ENCODE measurements at places on chromosomes 2 and 18.

GRCh38 chr2:39521876-39522517, 84.9 kb upstream of the MAP4K3 start:
- DNase-seq, result no peak

DNA sequence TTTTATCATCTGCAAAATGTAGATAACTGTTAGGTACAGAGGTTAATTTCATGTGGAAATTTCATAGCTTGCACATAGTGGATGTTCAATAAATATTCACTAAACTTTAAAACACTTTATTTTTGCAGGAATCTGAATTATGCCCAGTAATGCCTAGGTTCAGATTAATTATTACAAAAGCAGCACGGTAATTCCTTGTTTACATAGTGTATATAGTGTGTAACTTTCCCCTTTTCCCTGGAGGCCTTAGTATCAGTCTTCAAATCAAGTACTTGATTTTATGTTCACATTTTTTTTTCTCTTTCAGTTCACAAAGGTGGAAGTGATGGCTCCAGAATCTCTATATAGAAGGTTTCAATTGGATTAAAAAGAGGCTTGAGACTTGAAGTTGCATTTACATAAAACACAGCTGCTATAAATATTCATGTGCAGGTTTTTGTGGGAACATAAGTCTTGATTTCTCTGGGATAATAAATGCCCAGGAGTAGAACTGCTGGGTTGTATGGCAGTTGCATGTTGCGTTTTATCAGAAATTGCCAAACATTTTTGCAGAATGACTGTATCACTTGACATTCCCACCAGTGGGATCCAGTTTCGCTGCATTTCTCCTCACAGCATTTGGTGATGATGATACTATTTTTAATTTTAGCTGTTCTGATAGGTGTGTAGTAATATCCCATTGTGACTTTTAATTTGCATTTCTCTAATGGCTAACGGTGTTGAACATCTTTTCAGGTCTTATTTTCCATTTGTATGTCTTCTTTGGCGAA, 27.6 kb upstream of the LGALSL start:
- no peak for DNase-seq

DNA sequence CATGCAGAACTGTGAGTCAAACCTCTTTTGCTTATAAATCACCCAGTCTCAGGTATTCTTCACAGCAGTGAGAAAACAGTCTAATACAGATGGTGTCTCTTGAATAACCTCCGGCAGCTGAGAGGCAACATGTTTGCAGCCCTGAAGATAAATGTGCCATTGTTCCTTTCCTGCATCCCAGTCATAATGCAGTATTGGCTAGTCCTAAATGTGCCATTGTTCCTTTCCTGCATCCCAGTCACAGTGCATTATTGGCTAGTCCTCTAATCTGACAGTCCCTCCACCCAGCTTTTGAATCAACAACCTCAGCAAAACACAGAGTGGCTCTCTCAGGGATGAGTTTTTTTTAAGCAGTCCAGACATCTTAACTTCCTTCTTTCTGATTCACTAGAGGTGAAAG, 550.7 kb downstream of the RIT2 start:
- no peak for DNase-seq

- DNase-seq, result no peak
These were observed 134.8 kb downstream of the GCA start for GRCh38 chr2:162478721-162479129.

DNA sequence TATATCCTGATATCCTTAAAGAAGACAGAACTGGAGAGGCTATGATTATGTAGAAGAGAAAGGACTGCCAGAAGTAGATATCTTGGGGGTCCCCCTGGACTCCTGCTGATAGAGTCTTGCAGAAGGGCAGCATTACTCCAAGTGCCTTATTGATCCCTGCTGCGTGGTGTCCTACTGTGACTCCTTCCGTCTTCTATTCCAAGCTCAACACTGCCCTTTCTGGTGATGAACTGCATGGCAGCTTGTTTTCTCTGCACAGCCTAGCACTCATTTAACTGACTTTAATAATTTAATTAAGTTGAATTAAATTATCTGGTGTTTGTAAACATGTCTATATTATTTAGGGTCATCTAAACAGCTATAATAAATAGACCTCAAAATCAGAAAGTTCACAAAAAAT, 194.1 kb upstream of the DSEL start:
- DNase-seq, result no peak

- no peak for DNase-seq
These were observed 64.5 kb upstream of the RPE start for GRCh38 chr2:209937893-209938292.

GRCh38 chr2:42128721-42129486, 40.2 kb upstream of the EML4 start:
- DNase-seq, result no peak

DNA sequence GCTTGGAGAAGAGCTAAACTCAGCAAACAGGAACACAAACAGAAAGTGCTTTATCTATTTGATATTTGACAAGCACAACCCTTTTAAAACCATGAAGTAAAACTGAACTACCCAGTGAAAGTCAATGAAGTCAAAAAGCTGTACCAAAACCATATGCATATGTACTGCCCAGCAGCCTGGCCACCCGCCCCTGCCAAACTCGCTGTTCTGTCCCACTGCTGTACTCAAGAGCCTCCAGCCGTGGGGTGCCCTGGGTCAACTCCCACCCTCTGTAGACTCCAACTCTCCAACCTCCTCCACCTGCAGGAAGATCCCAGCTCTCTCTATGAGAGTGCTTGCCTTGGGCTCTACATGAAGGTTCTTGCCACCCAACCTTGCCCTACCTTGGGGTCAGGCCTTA, 268.2 kb downstream of the AGPS start:
- DNase-seq, result no peak

- DNase-seq, result no peak
These were observed 56.8 kb upstream of the SPAG16 start for GRCh38 chr2:213227458-213227857.

GRCh38 chr2:223219872-223220657, 168.1 kb downstream of the KCNE4 start:
- DNase-seq, result no peak

DNA sequence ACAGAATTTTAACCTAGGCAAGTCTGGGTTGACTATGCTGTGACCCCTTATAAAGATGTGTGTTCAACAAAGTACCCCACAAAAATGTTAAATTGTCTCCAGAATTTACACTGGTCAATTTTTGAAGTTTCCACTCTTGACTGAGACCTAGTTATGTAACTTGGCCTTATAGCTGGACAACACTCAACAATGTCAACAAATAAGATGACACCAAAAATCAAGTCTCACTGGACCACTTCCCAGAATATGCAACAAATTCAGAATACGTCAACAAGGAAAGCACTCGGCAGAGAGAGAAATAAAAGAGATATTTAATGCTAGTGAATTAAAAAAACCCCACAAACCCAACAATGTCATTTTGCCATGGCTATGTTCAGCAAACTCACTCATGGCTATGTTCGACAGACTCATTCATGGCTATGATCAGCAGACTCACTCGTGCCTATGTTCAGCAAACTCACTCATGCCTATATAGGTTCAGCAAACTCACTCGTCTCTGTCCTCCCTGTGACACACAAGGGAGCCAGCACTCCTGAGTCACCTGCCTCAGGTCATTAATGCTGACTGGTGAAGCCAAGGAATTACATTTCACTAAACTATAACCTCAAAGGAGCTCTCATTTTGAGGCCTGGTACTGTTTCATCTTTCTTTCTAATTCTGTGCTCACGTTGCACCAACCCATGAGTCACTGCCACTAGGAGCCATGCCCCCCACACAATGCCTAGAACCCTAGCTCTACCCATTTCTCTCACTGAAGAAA, 72.7 kb downstream of the PTPN2 start:
- DNase-seq, result no peak

DNA sequence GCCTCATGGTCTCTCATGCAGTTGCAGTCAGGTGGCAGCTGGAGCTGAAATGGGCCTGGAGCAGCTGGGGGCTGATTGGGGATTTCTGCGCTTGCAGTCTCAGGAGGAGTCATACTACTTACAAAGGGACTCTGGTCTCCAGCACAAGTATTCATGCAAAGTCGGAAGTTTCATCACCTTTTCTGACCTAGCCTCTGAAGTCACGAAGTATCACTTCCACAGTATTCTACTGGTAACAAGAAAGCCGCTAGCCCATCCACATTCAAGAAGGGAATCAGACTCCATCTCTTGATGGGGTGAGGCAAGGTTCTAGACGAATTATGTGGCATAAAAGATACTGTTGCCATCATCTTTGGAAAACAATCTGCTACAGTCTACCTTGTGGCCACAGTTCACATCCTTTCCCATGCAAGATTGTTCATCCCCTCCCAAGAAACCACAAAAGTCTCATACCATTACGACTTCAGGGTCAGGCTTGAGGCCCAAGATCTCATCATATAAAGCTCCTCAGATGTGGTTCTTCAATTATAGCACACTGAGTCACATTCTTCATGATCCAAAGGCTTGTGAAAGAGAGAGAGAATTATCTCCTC, 95.3 kb downstream of the SMC6 start:
- DNase-seq, result no peak

GRCh38 chr2:157093666-157094065, 163.8 kb upstream of the GALNT5 start:
- no peak for DNase-seq

DNA sequence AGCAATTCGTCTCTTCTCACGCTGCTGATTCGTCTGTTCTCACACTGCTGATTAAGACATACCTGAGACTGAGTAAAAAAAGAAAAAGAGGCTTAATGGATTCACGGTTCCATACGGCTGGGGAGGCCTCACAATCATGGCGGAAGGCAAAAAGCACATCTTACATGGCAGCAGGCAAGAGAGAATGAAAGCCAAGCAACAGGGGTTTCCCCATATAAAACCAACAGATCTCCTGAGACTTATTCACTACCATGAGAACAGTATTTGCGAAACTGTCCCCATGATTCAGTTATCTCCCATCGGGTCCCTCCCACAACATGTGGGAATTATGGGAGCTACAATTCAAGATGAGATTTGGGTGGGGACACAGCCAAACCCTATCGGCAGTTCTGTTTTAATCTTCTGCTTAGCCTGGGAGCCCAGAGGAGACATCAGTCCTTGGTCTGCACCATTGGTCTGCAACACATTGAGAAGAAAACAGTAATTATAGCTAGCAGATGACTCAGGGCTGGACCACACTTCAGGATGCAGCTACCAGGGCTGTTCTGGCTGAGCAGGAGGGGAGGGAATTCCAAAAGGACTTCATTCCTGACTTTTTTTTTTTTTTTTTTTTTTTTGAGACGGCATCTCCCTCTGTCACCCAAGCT, 69.4 kb downstream of the CABLES1 start:
- DNase-seq, result no peak

- DNase-seq, result no peak
These were observed 15.7 kb downstream of the ARHGAP15 start for GRCh38 chr2:143144813-143145455.

DNA sequence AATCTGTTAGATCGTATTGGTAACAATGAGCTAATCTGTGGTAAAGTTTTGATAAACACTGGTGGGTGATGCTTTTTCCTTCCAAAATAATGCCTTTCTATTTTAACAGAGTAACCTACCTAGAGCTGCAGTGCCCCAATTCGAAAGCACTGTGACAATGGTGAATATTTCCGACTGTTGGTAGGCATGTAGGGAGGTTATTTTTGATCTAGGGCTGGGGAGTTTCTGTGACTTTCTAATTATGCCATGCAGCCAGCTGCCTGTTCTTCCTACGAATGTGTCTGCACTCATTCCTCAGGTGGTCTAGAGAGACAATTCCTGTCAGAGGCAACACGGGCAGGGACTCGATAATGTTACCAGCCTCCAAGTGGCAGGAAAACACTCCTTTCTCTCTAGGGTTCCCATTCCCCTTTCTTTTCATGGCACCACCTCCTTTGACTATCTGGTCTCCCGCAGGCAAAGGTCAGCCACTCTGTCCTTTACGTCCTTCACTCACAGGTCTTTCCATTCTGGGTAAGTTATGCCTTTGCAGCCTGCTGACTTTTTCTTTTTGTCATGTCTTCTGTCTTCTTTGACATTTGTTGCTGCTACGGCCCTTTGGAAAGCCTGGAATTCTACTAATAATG, 167.2 kb upstream of the MGAT5 start:
- no peak for DNase-seq

GRCh38 chr2:118968961-118969733, 27.2 kb downstream of the MARCO start:
- DNase-seq, result no peak

DNA sequence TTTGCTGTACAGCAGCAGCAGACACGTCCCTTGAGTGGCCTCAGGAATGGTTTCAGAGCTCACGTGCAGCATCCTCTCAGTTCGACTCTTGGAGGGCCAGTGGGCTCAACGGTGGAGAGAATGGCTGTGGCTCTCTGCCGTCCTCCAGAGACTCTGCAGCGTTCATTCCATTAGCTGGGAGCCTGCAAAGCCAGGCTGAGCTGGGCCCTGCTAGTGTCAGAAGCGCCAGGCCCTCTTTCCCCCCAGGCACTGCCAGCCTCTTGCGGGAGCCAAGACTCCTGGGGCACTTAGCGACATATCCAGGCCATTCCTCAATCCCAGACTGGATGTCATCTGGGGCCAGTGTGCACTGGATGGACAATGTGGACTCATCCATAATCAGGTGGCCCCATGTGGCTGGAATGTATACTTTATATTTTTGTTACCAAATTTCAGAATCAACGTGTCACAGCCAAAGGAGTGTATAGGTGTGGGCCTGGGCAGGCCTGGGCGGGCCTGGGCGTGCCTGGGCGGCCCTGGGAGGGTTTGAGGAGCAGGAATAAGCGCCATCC, 125.1 kb upstream of the EPAS1 start:
- DNase-seq, result no peak

All from stimulated activated CD4-positive, alpha-beta T cell treated with anti-CD3 and anti-CD28 coated beads, Interleukin-15, amount 100 ng/mL, for 1 hour (primary cell).